ENCODE measurements at places on chromosomes 13 and 19. TPM values are rescaled to one million over a fixed set of nuclear protein-coding genes. Genes with fewer than 3 reads are reported as not detected.
A peak's percentile ranks its signal among the peaks of the same experiment; 100 is the strongest.

The ADM5 gene
- total RNA-seq = 1.2 TPM

GRCh38 chr19:525029-525428 is 6.5 kb upstream of the CDC34 start:
- no peak for DNase-seq

DNA sequence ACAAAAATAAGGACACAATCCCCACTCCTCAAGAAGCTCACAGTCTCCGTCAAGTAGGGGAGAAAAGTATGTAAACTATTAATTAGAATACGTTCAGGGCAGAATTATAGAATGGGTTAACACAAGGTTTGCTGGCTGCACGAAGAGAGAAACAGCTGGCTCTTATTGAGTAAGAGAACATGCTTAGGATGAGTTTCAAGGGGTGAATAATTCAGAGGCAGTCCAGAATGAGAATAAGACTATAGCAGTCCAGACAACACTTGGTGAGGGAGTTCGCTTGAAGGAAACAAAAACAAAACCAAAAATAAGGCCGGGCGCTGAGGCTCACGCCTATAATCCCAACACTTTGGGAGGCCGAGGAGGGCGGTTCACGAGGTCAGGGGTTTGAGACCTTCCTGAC is 61.9 kb downstream of the THSD1 start:
- no peak for DNase-seq

The ZNF681 gene
- 0.48 TPM for total RNA-seq

- DNase-seq = no peak
Measured at GRCh38 chr13:42574435-42575311, 721 bp downstream of the TNFSF11 start.

DNA sequence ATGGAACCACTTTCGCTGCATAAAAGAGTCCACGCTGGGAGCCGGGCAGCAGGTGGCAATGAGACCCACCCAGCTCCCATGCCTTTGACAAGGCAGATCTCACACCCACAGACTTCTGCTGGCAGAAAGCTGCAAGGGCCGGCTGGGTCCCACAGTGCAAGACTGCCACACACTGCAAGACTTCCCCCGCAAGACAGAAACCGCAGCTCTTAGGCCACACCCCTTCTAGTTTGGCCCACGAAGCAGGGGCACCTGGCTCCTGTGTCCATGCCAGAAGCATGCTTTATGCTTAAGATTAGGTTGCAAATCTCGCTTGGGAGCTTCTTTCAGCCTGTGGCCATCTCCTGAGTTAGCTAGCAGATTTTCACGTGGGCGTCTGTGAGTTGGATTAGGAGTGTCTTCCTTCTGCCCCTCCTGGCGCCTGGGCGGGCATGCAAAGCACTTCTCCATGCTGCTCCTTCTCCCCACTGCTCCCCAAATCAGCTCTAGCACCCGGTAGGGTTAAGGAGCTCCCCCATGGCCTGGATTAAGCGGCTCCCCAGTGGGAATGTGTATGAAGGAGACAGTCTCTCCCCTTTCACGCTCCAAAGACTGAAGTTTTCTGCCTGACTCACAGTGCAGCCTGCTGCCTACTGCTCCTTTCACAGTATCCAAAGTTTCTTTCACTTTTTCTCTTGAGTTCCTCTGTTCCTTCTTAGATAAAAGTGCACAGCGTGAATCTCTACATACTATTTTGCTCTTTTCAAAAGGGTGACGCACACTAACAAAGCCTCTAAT is 17.7 kb downstream of the GPC6 start:
- no peak for DNase-seq

DNA sequence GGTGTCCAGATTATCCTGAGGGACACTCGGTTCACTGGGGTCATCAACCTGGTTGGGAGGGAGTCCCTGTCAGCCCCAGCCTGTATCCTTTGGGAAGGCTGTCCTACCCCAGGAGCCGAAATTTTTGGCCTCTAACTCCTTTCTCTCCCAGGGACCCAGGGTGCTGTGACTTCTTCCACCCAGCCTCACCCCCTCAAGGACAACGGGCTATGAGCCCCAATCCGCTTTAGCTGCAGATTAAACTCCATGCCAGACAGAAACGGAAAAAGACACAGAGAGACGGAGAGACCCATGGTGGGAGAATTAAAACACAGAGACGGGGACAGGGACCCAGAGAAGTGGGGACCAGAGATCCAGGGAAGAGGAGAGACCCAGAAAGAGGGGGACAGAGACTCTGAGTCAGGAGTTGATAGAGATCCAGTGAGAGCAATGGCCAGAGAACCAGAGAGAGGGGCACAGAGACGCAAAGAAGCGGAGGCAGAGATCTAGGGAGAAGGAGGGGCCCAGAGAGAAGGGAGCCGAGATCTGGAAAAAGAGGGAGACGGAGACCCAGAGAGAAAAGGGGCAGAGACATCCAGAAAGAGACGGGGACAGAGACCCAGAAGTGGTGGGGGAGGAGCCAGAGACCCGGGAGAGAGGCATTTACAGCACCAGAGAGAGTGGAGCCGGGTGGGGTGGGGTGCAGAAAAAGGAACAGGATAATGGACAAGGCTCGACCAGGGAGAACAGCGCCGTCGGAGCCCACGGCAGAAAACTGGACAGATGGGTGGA is 703 bp downstream of the SLC17A7 start:
- no peak for DNase-seq

The KISS1R gene
- total RNA-seq = not detected

The SCGB2B2 gene
- total RNA-seq = not detected

The CAPN12 gene
- 1.0 TPM for total RNA-seq

The C19orf81 gene
- not detected for total RNA-seq

GRCh38 chr13:35483761-35484160 is 7.3 kb upstream of the MAB21L1 start:
- no peak for DNase-seq

GRCh38 chr19:40625406-40626120 is 24.4 kb downstream of the LTBP4 start:
- no peak for DNase-seq

DNA sequence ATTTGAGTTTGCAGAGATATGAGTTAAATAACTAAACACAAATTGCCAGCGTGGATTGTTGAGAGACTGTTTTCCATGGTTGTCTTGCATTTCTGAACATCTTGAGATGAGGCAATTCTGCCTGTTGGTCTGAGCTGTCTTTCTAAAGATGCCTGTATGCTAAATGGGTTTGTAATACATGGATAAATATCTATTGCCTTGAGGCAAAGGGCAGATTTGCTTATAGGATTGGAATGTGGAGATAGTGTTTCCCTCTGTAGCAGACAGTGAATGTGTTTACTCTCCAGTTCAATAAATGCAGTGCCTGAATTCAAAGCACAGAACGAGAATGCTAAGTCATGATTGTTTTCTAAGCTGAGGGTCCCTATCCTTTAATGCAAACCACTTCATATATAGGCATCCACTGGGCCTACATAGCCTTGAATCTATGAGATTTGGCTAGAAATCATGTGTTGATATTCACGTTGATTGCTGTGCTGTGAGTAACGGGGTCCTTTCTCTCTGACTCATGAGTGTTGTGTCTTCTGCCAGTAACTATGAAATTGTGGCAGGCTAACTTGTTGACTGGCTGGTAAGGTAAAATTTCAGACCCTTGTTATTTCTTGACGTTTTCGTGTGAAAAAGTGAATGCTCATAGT is 2554.8 kb downstream of the PCDH9 start:
- DNase-seq = no peak

DNA sequence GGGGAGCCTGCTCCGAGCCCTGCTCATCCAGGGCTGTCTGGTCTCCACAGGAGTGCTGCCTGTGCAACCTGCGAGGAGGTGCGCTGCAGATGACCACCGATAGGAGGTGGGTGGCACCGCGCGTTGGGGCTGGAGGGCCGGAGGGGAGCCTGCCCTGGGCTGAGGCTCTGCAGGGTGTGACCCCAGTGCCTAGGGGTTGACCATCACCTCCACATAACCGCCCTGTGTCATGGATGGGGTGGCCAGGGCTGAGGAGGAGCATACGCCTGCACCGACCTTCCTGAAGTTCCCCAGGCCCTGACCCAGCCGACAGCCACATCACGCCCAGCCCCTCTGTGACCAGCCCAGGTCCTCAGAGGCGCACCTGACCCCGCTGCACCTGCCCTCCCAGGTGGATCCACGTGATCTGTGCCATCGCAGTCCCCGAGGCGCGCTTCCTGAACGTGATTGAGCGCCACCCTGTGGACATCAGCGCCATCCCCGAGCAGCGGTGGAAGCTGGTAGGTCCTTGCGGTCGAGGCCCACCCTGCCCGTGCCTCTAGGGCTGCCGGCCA is 168.7 kb downstream of the KDM4B start:
- DNase-seq = no peak

DNA sequence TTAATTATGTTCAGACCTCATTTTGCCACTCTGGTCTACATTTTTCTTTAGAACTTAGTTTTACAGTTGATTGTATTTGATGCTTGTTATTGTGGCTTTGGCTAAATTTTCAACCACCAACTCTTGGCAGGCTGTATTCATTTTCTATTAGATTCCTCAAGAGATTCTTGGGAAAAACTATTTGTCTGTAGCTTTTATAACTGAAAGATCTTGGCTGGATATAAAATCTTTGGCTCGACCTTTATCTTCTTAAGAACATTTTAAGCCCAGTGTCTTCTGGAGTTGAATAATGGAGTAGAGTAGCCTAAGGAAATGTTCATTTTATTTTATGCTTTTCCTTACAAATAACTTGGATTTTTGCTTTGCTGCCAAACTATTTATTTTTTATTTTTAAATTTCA is 848.5 kb downstream of the PCDH17 start:
- DNase-seq = no peak

- no peak for DNase-seq
Measured at GRCh38 chr19:16148443-16149229, 5.2 kb downstream of the HSH2D start.

DNA sequence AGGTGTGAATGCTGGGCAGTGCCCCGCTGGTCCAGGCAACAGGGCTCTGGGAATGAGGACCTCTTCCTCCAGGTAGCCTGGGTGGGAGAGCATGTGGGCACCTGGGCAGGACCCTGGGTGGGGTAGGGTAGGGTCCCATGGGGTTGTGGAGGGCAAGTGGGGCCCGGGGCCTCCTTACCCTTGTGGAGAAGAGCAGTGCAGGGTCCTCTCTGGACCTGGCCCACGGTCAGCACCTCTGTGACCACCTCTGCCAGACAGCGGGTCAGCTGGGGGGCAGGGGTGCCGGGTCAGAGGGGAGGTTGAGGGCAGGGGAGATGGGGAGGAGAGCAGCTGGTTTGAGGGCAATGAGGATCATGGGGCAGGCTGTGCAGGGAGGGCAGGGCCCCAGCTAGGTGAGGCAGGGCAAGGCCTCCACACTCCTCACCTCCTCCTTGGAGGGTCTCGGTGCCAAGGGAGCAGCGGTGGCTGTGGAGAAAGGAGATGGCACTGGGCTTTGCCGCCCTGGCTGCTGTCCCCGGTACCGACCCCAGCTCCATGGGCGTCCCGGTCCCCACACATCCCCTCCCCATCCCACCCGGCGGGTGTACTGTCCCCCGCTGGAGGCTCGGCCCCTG is 491 bp downstream of the CCER2 start:
- DNase-seq = no peak

The CYP2A6 gene
- total RNA-seq = not detected

GRCh38 chr19:11106477-11106876 is 17.2 kb downstream of the LDLR start:
- no peak for DNase-seq

DNA sequence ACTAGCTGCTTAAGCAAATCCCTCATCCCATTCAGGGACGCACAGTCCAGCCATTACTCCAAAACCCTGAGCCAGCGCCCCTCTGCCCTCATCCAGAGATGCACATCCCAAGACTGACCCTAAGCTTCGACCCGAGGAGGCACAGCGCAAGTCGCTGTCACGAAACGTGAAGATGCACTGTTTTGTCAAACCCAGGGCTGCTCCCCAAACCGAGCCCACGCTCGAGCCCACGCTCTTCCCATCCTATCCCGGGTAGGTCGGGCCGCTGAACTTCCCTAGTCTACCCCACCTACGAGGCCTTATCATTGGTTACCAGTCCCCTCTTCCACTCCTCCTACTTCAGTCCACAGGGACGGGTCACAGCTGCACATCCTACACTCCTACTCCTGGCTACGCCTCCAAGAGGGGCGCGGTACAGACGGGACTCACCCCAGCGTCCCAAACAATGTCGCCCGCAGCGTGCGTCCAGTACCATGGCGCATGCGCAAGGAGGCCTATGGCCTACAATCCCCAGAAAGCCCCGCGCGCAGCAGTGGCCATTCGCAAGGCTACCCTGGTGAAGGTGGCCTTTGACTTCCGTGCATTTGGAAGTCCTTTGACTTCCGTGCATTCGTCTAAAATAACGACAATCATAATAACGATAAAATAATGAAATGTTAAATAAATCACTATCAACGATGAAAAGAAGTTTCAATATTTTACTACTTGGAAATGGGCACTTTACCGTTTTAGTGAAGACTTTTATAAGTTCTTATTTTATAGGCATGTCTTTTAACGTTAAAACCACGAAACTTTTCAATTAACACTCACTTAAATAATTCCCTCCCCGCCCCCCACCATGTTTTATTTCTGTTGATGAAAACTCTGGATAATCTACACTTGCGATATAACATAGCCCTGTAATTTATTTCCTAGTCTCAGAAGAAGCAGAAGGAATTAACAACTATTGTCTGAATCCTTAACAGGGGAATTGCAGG is at the start of gene ZNF285:
ZNF285 (minus strand) TSS at position 470 of the 977 bp plus-strand sequence. CDS start 4,395 bp downstream, outside the sequence.
- DNase-seq = peak; percentile 71

GRCh38 chr13:33015241-33015668 is 968 bp upstream of the KL start:
- DNase-seq = no peak

All from omental fat pad (tissue), 4 donors.